ENCODE measurements at places on chromosomes 16 and 17. TPM values are rescaled to one million over a fixed set of nuclear protein-coding genes. Genes with fewer than 3 reads are reported as not detected.

Gene OR1A1
- not detected for total RNA-seq

Gene ZDHHC1
- total RNA-seq: 3.8 TPM

Gene B3GNT9
- 22.4 TPM for total RNA-seq

DNA sequence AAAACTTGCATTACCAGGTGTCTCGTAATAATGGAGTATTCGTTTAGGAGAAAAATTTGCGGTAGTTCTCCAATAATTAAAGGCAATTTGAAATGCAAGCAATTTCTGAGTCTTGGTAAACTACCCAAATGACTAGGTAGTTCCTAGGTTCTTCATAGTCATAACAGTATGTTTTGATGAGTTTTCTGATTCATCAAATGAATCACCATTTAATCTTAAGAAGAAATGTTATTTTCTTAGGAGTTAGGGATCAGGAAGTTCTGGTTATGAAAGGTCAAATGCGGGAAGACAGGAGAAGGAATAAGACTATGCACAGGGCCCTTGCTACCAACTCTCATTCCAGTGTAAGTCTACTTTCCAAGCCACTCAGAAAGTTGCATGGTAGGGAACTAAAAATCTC is 221.5 kb upstream of the SOX9 start:
- DNase-seq: no peak

GRCh38 chr17:15436473-15437302 is 30.7 kb downstream of the CDRT4 start:
- peak; percentile 66 for DNase-seq

- no peak for DNase-seq
Observed at GRCh38 chr17:9643611-9644010, 1.7 kb upstream of the USP43 start.

DNA sequence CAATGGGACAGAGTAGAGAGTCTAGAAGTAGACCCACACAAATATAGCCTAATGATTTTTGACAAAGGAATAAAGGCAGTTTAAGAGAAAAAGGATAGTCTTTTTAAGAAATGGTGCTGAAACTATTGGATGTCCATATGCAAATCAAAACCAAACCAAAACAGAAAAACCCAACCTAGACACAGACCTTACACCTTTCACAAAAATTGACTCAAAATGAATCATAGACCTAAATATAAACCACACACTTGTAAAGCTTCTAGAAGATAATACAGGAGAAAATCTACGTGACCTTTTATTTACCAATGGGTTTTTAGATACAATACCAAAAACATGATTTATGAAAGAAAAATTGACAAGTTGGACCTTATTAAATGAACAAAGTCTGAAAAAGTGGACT is 66.4 kb upstream of the MPHOSPH6 start:
- DNase-seq: no peak

DNA sequence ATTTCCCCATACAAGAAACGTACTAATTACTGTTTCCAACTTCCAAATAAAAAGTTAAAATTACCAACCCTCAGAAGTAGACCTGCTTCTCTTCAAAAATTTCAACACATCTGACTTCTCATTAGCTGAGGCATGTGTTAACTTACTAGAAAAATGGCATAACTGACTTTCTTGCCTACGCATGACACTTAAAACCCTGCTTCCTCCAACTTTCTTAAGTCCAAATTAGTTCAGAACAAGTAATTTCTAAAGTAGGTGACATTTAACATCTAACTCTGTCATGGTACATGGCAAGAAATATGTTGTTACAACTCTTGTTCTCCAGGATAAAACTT is 6.7 kb downstream of the USP7 start:
- no peak for DNase-seq

DNA sequence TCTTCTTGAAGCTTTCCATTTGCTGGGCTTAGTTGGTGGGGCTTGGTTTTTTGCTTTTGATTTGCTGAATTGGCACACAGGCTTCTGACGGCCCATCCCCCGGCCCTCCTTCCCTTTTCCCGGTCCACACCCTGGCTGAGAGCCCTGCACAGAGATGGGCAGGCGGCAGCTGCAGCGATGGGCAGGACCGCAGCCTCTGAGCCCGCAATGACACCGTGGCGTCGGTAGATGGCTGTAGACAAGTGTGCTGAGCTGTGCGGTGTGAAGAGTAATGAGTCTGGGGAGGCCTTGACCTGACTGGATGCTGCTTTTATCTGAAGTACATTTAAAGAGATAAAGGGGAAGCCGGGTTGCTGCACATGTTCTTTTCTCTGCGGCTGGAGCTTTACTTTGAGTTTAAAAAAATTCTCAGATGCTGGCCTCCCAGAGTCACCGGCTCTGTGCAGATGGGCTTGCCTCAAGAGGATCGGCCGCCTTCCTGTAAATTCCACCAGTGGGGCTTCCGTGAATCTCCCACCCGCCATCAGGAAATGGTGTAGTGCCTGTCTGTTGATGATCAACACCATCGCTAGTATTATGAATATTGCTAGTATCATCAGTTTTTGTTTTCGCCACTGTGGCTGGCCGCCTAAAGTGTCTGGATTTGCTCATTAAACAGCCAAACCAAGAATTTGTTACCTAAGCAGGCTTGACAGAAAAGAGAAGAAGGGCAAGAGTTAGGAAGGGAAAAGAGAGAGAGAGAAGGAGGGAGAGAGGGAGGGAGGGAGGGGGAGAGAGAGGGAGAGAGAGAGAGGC is 245.6 kb upstream of the RBFOX1 start:
- DNase-seq: peak; percentile 50

- DNase-seq: no peak
Observed at GRCh38 chr17:72926171-72926570, 166.3 kb downstream of the SLC39A11 start.

All from urinary bladder (tissue), 4 donors.